Stimulated activated CD4-positive, alpha-beta T cell treated with anti-CD3 and anti-CD28 coated beads, Interleukin-4, amount 100 ng/mL, for 4 hours (primary cell): ENCODE measurements at places on chromosomes 1 and 21.

DNA sequence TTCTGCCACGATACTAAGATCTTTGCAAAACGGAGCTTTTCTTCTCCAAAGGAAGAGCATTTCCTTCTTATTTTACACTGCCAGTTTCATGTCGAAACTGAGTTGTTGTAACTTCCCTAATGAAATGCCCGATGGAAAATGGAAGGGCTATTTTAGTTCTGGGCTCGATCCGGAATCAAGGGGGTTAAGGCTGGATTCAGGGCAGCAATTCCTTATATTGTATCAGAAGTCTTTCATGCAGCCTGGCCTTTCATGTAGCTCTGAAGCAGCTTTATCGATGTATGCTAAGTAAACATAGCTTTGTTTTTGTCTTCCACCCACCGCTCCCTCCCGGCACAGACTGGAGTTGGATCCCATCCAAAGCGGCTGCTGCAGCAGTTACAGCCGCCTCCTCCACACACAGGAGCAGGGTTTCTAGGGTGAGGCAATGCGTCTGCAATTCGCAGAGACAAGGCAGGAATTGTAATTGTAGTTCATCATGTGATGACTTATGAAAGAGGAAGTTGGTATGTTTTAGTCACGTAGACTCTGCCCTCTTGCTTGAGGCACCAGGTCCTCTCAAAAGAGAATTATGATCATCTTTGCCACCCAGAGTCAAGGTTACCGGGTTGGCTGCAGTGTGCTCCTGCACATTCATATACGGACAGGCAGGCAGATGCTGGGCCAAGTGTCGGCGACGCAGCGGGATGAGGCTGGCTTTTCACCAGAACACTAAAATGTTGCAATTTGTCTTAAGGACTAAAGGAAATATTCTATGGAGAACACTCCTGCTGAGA lies 2.6 kb upstream of the IRF2BP2 start:
- DNase-seq: peak; percentile 53

DNA sequence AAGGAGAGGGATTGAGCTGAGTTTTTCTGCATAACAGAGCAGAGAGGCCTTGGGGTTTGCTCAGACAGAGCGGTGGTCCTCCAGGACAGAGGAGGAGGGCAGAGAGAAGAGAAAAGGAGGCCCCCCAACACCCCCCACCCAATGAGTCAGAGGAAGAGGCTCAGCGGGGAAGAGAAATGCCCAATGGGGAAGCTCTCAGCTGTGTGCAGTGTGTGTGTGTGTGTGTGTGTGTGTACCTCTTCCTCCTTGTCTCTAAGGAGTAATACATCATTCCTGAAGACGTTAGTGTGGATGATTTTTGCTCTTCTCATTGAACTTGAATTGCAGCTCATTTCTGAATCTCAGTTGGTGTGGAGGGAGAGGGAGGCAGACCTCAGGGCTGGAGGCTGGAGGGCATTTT lies 8.7 kb downstream of the TMPRSS3 start:
- no peak for DNase-seq

GRCh38 chr21:23017989-23018388 lies 2019.8 kb downstream of the NCAM2 start:
- no peak for DNase-seq

- no peak for DNase-seq
Measured at GRCh38 chr1:99371413-99371812, 107.1 kb downstream of the PLPPR4 start.

GRCh38 chr21:33317145-33317544 lies 7.6 kb upstream of the IFNAR1 start:
- no peak for DNase-seq
